A549 (cell line): ENCODE measurements at places on chromosomes 7 and 10.

DNA sequence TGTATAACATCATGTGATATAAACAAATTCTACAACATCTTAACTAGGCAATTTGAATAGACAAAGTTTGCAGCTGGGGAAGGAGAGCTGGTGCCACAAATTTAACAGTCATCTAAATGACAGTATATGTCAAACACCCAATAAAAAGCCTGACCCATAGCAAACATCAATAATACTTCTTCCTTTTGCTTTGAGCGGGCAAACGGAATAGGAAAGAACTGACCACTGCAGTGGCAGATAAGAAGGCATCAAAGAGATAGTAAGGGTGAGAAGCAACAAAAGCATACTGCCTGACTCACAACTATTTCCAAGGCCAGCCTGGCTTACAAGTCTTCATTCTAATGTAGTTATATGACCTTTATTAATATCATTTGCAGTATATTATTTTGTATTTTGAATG is 99.9 kb downstream of the LRRN3 start:
- no peak for DNase-seq

DNA sequence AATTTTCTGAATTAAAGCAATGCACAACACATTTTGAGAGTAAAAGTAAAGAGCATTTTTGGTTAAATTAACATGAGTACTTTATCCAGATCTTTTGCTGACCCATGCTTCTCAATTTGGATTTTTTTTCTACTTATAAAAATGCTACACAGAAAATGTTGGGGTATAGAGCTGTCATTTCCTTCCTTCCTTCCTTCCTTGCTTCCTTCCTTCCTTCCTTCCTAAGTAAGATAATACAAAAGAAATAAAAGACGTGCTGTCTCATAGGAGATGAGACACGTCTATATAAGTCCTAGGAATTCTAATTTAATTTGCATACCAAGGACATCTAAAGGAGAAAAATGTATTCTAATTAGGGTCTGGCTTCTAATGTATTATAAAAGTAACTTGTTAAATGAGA is 31.0 kb upstream of the CAV2 start:
- DNase-seq, result no peak

DNA sequence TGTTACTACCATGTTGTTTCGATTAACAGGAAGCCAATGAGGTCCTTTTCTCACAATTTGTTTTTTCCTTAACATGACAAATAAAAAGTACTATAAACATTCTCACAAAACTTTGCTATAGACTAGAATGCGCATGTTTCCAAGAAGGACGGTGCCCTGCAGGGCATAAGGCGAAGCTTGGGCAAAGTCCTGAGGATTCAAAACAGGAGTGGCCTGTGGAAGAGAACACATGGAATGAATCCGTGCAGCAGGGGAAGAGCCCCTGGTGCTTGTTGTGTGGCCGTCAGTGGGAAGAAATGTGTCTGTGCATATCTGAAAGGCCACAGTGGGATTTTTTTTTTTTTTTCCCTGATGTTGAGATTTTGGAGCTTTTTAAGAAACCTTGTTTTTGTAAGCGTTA is 67.6 kb downstream of the ITGA8 start:
- no peak for DNase-seq

DNA sequence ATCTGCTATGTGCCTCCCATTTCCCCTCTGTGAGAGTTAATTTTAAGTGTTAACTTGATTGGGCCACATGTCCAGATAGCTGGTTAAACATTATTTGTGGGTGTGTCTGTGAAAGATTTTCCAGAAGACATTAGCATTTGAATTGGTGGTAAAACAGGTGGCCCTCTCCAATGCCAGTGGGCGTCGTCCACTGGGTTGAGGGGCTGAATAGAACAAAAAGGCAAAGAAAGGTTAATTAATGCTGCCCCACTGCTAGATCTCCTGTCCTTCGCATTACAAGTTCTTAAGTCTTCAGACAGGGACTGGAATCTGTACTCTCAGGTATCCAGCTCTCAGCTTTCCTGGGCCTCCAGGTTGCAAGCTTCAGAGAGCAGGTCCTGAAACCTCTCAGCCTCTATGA is 1160.9 kb upstream of the LRRN3 start:
- DNase-seq, result no peak

DNA sequence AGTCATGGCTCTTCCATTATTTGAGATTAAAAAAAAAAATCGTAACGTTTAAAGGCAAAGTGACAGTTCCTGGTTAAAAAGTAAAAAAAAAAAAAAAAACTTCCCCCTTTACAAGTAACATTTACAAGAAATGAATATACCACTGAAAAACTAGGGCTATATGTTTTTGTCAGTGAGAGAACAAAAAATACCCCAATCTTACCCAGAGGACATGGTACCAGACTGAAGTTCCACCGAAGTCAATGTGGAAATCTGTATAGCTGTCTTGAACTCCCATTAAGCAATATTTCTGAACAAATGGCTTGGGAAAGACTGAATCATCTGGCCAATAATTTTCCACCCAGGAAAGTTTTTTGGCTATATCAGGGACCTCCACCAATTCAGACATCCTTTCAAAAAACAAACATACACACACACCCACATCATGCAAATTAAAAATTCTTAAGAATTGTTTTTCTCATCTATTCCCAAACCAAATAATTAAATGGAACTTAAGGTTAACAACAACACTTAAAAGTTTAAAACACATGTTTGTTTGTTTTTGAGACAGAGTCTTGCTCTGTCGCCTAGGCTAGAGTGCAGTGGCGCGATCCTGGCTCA is 50.2 kb downstream of the KDM7A start:
- DNase-seq, result no peak

DNA sequence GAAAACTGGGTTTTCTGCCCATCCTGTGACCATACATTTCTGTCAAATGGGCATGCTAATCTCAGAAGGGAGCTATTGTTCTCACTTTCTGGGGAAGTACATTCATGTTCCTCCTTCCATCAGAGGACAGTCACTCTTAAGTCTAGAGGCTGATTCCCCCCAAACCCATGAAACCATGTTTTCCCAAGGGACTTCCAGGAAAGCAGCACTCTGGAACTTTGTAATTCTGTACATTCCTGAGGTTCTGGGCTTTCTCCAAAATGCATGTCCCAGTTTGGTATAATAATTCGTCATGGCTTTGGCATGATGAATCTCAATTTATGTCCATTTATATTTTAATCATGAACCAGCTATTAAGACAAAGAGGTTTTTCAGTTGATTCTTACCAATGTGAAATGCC is 688.1 kb downstream of the LRMDA start:
- no peak for DNase-seq

GRCh38 chr10:69419096-69419743 is 2.5 kb upstream of the TACR2 start:
- no peak for DNase-seq

DNA sequence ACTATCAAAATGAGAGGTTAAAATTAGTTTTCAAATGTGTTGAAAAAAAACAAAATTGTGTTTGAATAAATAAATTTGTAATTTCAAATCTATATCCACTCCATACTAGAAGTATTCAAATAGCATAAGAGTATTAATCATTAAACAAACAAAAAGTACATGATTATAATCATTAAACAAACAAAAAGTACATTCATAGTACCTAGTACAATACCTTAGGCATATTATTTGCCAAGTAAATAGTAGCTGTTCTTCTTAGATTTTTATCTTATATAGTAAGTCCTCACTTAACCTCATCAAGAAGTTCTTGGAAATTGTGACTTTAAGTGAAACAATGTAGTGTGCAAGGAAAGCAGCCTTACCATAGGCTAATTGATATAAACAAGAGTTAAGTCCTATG is 349.3 kb upstream of the VWC2 start:
- no peak for DNase-seq

DNA sequence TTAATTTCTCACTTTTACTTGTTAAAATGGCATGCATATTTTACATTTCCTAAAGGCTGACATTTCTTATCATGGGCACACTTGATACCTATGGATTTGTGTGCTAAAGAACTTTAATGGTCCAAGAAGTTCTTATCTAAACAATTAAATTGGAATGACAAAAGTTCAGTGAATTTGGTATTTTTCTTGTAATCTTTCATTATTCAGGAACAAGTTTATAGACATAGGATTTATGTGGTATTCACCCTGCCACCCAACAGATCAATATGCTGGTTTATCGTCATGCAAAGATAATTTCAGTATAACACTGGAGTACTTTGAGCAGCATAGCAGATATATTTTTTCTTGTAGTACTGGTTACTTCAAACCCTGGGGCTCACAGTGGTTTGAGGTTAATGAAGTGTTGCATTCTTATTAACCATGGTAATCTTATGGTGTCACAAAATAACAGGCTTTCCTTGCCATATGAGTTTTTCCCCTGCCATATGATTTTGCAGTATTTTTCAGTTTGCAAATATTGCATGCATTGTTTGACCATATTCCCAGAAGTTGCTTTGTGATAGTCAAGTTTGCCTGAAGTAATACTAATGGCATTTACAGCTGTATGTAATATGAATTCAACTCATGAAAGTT is 148.8 kb downstream of the PPP1R9A start:
- DNase-seq, result no peak

DNA sequence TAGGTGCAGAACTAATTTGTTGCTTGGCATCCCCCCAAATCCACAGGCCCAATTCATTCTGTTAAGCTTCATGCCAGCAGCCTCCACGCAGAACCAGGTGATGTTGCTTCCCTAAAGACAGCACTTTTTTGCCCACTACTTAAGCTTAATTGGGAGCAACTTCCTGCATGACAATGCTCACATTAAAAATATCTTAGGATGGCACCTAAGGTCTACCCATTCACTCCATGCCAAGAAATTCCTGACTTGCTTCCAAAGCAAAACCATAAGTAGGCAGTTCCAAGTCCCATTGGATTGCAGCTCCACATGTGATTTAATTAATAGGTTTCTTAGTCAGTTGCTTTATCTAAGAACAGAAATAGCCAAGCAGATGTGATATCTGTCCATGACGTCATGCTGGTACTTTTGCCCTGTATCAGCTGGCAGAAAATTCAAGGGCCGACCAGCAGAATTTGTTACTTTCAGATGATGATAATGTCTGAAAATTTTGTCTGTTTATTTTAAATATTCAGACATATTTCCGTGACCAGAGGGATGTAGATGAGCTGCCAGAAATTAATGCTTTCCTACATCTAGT is 325.5 kb downstream of the LHFPL3 start:
- DNase-seq, result no peak

DNA sequence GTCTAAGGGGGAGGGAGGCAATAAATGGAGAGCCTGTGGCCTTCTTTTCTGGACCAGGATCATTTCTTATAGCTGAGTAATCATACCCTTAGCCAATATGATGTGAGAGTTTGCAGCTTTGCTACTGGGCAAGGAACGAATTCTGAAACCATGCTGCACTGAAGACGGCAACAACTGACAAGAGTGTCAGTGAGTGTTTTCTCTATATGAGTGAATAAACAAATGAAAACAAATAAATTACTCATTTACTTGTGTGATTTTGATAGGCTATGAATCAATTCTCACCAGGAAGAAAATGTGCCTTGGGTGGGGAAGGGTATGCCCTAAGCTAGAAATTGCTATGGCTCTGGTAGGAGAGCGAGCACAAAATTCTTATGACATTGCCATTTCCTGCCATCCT is 79.4 kb upstream of the LRRN3 start:
- DNase-seq, result no peak

DNA sequence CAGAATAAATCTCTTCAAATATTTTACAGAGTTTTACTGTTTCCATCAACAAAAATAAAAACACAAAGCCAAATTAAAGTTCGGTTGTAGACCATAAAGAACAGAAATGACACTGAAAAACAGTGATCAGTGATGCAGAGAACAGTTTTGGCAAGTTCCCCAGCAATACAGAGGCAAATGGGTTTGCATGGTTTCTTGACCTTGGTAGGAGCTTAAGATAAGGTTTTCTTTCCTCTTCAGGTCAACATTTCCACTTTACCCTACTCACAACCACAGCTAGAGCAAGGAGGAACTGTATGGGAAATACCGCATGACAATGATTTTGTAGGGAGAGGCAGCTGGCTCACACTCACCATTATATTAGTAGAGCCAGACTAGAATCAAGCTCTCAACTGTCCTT is 199.5 kb downstream of the SH2D4B start:
- no peak for DNase-seq

GRCh38 chr10:43444323-43444722 is 7.4 kb downstream of the ZNF487 start:
- no peak for DNase-seq

GRCh38 chr10:133048266-133048665 is 39.5 kb upstream of the ADGRA1 start:
- DNase-seq, result no peak

DNA sequence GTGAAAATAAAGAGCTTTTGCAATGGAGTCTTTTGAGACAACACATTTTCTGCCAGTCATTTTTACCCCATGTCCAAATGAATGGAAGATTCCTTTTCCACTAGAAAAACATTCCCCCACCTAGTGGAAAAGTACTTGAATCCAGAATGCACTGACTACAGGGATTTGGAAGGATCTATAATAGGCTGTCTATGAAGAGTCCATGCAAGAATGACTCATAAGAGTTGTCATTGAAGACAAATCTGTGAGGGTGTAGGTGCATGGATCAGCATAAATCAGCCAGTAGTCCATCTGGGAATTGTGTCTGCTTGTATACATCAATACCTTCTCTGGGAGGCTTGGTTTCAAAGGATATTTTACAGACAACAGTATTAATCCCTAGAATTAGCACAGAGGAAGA is 32.5 kb upstream of the TRUB1 start:
- peak; percentile 63 for DNase-seq

DNA sequence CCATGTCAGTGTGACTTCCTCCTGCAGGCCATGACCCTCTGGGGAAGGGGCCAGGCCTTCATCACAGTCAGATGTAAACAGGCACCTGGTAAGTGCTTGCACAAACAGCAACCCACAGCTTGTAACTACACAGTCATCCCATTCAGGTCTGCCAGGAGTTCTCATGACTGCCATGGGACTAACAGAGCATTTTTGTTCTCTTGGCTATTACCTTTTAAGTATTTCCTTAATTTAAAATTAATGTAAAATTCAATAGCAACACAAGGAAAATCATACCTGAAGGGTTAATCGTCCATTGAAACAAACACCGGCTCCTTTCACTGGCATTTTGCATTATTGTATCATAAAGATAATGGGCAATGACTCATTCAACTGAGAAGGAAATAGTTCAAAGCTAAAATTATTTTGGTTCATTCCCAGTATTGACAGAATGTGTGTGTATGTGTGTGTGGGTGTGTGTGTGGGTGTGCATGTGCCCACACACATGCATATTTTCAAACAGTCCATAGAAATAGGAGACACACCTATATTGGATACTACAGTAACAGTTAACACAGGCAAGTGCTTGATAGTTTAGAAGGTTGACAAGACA is 307.9 kb downstream of the WDR11 start:
- no peak for DNase-seq

- no peak for DNase-seq
These were observed 14.1 kb upstream of the DDIT4 start for GRCh38 chr10:72259491-72260238.

DNA sequence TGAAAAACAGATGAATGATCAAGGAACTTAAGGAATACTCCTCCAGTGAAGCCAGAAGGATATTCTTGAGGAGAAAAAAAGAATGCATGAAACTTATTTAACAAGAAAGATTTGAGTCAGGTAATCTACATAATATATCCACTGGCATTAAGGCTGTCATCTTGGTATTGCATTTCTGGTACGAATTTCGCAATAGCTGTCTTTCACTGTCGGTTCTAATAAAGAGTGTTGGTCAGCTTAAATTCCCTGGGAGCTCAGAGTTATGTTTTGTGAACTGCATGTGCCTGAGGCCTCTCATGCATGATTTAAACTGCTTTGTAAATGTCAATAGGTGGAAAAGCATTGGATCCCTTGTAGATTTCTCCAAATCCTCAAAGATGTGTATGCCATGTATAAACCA is 565.3 kb upstream of the GALNT17 start:
- no peak for DNase-seq

- peak; percentile 85 for DNase-seq
These were observed 26.5 kb downstream of the DNAJB12 start for GRCh38 chr10:72328045-72328828.

- DNase-seq, result no peak
These were observed 83.0 kb upstream of the SEC61G start for GRCh38 chr7:54841772-54842697.
